Smooth muscle cell of the pulmonary artery (primary cell): ENCODE measurements at places on chromosomes 12 and 14. TPM values are rescaled to one million over a fixed set of nuclear protein-coding genes. Genes with fewer than 3 reads are reported as not detected.

C14orf39 gene
- total RNA-seq: not detected in 2 replicates

JPH4 gene
- total RNA-seq: not detected in 2 replicates

ACVRL1 gene
- 6.2 and 31.9 TPM in 2 replicates for total RNA-seq

NTN4 gene
- total RNA-seq: 130 and 302 TPM in 2 replicates

ABCD2 gene
- total RNA-seq: under 0.01 TPM in 2 replicates

MSRB3 gene
- 91.8 and 103 TPM in 2 replicates for total RNA-seq

GOLGA5 gene
- total RNA-seq: 42.3 and 47.5 TPM in 2 replicates

RND1 gene
- total RNA-seq: 0.26 and 0.30 TPM in 2 replicates

POU6F1 gene
- 3.5 and 5.2 TPM in 2 replicates for total RNA-seq

TTC8 gene
- total RNA-seq: 22.6 and 24.4 TPM in 2 replicates

KRT85 gene
- total RNA-seq: not detected in 2 replicates

DNAJC22 gene
- 0.20 and 2.1 TPM in 2 replicates for total RNA-seq

RNASE7 gene
- total RNA-seq: not detected in 2 replicates

TROAP gene
- total RNA-seq: 2.4 and 3.4 TPM in 2 replicates

CTDSP2 gene
- 81.6 and 108 TPM in 2 replicates for total RNA-seq

FAM90A1 gene
- total RNA-seq: 0.13 TPM in 1 of 2 replicates, not detected in the other

PPP4R4 gene
- total RNA-seq: 0.33 and 1.4 TPM in 2 replicates

ENDOU gene
- 0.40 and 0.52 TPM in 2 replicates for total RNA-seq

WIF1 gene
- total RNA-seq: not detected in 2 replicates

C12orf54 gene
- total RNA-seq: not detected in 2 replicates

GRIP1 gene
- 0.26 and 0.33 TPM in 2 replicates for total RNA-seq

OSGEP gene
- total RNA-seq: 20.0 and 20.4 TPM in 2 replicates

RFX4 gene
- total RNA-seq: not detected in 2 replicates

MLEC gene
- total RNA-seq: 136 and 156 TPM in 2 replicates

TAS2R50 gene
- total RNA-seq: 2.9 and 6.5 TPM in 2 replicates

KCNJ8 gene
- total RNA-seq: 9.1 and 16.6 TPM in 2 replicates

CKAP4 gene
- total RNA-seq: 317 and 454 TPM in 2 replicates

FLVCR2 gene
- total RNA-seq: 0.69 and 3.1 TPM in 2 replicates

PRB2 gene
- not detected in 2 replicates for total RNA-seq

KCNH3 gene
- 0.26 and 0.33 TPM in 2 replicates for total RNA-seq

SLC22A17 gene
- 31.1 and 46.3 TPM in 2 replicates for total RNA-seq

TAS2R9 gene
- total RNA-seq: not detected in 2 replicates

BCAT1 gene
- 186 and 363 TPM in 2 replicates for total RNA-seq

GPR84 gene
- total RNA-seq: 0.07 and 0.13 TPM in 2 replicates

SMCO2 gene
- 0.40 TPM in 1 of 2 replicates, not detected in the other for total RNA-seq

TC2N gene
- total RNA-seq: 0.26 and 0.50 TPM in 2 replicates

ARHGEF25 gene
- total RNA-seq: 31.5 and 31.7 TPM in 2 replicates

SLC17A8 gene
- total RNA-seq: not detected in 2 replicates

FGF23 gene
- total RNA-seq: not detected in 2 replicates

LRP1-AS gene
- 0.20 TPM in 1 of 2 replicates, not detected in the other for total RNA-seq

KLHL33 gene
- total RNA-seq: 0.03 and 0.07 TPM in 2 replicates

ASIC1 gene
- total RNA-seq: 3.5 and 3.6 TPM in 2 replicates

OR6C2 gene
- not detected in 2 replicates for total RNA-seq

RASAL1 gene
- not detected in 2 replicates for total RNA-seq
